CD4-positive, alpha-beta T cell treated with Interleukin-10 for 1 hour (primary cell): ENCODE measurements at places on chromosomes 3 and 15.

DNA sequence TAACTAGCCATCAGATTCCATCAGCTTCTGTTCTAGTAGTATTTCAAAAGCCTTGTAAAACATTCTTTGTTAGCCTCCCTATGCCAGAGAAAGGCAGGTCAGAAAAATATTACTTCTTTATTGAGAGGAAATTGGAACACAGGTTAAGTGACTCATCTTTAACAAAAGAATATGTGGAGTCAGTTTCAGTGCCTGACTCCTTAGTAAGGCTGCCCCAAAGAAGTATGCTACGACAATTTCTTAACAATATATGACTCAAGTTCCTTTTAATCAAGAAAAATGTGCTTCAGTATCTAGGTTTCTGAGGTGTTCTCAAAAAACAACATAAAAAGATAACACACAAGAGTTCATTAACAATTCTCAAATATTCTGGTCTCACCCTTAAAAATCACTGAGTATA lies 139.2 kb downstream of the VPS13C start:
- DNase-seq = no peak

GRCh38 chr15:63030101-63030551 lies 12.4 kb upstream of the TPM1 start:
- no peak for DNase-seq

DNA sequence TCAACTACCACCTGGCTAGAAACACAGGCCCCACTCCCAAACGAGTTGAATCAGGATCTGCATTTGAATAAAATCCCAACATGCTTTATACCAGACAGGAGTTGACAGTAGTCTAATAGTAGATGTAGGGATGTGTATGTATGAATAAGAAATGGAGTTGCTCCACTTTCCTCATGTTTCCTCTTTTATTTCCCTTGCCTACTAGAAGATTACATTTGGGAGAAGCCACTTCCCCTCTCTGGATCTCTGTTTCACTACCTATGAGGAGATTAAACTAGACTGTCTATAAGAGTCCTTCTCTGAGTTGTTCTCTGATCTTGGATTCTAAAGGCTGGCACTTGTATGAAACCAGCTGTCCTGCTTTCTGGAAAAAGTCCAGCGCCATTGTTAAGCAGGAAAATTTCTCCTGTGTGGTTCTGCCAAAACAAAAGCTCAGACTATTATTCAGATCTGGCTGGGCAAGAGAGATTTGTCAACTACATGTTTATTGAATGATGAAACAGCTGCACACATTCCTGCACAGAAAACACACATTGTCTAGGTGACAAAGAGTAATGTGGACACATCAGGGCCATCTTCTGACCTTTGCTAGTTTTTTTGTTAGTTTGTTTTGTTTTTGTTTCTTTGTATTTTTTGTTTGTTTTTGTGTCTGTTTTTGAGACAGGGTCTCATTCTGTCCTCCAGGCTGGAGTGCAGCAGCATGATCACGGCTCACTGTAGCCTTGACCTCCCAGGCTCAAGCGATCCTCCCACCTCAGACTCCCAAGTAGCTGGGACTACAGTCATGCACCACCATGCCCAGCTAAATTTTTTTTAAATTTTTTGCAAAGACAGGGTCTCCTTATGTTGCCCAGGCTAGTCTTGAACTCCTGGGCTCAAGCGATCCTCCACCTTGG lies 29.9 kb downstream of the ACP3 start:
- DNase-seq = no peak

GRCh38 chr15:94064676-94065313 lies 166.6 kb upstream of the MCTP2 start:
- no peak for DNase-seq

DNA sequence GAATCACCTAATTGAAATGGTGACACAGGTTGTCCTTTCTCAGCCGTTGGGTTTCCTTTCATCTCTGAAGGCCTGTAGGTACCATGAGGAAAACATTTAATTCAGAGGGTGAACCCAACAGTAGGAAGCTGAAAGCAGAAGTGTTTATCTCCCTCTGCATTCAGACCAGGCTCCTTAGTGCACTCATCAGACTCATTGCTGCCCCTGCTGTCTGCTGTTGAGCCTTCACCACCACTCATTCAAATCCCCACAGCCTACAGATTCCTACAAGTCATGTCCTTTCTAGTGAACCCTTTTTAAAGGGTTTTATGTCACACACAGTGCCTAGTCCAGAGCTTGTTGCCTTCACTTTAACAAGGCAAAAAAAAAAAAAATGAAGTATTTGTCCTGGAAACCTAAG lies 13.4 kb downstream of the WDR48 start:
- peak; percentile 30 for DNase-seq
